Bronchial epithelial cell (primary cell): ENCODE measurements at places on chromosomes 5 and 9. TPM values are rescaled to one million over a fixed set of nuclear protein-coding genes. Genes with fewer than 3 reads are reported as not detected.

The PGGT1B gene
- 18.4 and 28.9 TPM in 2 replicates for total RNA-seq

The TMEM215 gene
- total RNA-seq, result not detected in 2 replicates

The NRG2 gene
- total RNA-seq, result under 0.01 TPM in 2 replicates

DNA sequence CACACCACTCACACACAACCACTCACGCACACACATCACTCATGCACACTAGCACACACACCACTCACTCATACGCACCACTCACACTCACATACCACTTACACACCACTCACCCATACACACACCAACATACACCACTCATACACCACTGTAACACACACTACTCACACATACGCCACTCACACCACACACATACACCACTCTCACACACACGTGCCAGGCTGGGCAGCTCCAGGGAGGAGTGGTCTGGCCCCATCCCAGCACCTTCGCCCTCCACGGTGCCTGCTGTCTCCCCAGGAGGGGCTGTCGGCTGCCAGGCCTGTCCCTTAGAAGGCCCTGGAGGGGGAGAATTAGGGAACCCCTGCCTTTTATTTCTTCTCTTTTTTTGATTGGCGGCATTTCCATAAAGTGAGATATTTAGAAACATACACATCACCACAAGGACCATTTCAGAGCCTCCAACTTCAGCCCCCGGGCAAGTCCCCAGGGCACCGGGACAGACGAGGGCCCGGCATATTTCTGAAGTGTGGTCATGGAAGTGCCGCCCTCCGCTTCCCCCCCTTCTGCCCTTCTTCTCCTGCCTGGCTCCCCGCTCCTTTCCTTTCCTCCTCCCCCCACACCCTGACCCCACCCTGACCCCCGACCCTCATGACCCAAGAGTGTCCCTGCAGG, 6.3 kb upstream of the ASB6 start:
- no peak for DNase-seq

DNA sequence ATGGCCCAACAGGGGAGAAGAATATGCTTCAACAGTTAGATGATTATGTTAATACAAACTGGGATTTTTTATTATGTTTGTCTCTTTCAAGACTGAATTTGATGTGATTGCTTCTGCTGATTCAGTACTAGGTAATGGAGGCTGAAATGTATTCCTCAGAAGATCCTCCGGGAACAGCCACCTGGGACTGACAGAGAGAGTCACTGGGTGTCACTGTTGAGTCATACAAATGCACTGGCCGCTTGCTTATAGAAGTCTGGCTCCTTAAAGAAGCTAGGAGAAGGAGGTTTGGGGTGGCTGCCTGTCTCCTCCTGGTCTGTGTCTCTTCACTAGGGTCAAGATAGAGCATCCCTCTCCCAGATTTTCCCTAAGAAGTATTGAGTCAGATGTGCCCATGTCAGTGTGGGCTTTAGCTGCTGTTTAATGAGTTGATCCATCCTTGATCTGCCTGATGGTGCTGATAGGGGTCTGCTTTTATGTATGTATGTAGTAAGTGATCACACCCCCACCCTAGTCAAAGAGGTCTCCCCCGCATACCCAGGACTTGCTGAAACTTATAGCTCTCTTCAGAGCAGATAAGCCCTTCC, 773.4 kb downstream of the BRINP1 start:
- DNase-seq, result peak; percentile 54

DNA sequence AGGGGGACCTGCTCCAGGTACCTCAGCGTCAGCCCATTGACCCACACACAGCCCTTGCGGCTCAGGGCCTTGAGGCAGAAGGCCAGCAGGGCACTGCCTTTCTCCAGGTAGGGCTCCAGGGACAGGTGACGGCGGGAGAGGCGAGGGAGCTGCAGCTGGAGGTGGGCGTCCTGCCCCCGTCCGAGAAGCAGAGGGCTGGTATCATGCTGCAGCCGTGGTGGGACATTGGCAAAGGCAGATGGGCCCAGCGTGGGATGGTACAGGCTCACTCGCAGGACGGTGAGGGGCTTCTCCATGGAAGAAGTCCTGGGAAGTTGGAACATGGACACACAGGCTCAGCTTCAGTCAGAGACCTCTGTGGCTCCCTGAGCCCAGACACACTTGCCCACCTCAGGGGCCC, 2.5 kb upstream of the DCANP1 start:
- no peak for DNase-seq

- peak; percentile 90 for DNase-seq
These were observed 388.3 kb downstream of the ARRDC3 start for GRCh38 chr5:90994796-90995195.

- DNase-seq, result no peak
These were observed 86.3 kb downstream of the MYO10 start for GRCh38 chr5:16849775-16850174.

DNA sequence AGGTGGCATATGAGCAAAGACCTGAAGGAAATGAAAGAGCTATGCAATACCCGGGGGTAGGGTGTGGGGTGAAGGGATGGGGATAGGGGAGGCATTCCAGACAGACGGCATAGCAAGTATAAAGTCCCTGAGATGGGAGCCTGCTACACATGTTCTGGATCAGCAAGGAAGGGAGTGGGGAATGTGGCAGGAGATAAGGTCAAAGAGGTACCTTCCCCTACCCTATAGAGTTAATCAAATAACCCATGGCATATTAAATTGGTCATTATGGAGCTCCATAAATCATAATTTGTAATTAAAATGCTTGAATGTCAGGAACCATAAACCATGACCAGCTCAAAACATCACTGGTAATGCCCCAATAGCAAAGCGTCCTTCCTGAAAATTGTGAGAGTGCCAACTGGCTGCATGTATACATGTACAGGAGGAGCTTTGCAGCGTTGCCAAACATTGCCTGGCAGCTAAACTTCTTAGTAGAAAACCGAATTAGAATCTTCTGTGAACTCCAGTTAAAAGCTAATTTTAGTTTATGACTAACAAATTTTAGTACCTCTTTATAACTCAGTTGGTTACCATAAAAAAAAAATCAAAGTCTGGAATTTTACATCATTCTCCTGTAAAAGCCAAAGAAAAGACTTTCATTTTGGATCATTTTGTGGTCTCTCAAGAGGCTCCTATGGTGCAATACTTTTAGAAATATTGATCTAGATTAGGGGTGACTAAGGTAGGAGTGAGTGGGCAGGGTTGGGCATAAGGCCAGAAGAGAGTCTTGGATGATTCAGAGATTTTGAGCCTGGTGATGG, 4.7 kb downstream of the DNAI1 start:
- peak; percentile 87 for DNase-seq

GRCh38 chr5:37926732-37927131, 86.9 kb upstream of the GDNF start:
- peak; percentile 91 for DNase-seq
